ENCODE measurements at places on chromosomes 5 and 9.

- no peak for DNase-seq
These were observed 52.6 kb downstream of the PLAC8L1 start for GRCh38 chr5:146052780-146053179.

GRCh38 chr5:81209869-81210493, 23.1 kb upstream of the CKMT2 start:
- no peak for DNase-seq

DNA sequence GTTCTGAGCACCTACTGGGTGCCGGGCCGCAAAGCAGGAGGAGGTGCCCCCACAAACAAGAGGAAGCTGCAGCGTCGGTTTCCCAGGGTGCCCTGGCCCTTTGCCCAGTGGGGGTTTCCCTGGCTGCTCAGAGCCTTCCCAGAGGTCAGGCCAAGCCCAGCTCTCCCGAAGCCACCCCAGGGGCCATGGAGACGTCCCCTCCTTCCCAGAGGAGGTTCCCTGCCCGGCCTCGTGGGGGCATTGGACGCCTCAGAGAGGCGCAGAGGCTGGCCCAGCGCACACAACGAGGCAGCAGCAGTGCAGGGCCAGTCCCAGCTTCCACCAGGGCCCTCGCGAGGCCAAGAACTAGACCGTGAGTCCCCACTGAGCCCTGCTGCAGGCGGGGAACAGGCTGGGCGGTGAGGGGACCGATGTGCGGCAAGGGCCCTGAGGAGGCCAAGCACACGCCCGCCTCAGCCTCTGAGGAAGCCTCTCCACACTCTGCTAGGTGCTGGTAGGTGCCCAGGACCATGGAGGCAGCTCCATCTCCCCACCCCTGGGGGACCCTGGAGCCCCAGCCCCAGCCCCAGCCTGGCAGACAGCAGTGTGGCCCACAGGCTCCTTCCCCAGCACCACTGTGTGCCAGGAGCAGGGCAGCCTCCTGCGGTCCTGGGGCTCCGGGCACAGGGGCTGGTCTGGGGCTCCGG, 7.0 kb downstream of the DIPK1B start:
- DNase-seq: no peak

DNA sequence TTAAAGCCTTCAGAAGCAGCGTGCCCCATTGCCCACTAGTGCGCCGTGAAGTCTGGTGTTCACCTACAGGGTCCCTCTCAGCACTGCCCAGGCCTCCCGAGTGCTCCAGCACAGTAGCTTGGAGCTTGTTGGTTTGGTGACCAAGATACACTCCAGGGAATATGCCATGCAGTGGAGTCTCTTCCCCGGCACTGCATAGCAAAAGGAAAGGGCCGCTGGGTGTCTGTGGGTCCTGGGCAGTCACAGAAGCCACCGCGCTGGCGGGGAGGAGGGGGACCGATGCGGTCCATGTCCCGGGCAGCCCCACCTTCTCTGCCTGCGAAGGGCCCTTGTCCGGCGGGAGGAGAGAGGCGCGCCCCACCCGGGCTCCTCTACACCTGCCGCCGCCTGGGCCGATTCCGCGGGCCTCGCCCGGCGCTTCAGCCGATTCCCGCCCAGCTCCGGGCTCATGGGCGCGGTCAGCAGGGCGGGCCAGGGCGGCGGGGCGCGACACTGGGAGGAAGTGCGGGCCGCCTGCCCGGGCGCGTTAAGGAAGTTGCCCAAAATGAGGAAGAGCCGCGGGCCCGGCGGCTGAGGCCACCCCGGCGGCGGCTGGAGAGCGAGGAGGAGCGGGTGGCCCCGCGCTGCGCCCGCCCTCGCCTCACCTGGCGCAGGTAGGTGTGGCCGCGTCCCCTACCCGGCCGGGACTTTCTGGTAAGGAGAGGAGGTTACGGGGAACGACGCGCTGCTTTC, at the start of gene SYK:
Gene SYK, plus strand, starts transcription at position 579 of the 732 bp plus-strand sequence. CDS start 42,080 bp downstream, outside the sequence.
- no peak for DNase-seq

DNA sequence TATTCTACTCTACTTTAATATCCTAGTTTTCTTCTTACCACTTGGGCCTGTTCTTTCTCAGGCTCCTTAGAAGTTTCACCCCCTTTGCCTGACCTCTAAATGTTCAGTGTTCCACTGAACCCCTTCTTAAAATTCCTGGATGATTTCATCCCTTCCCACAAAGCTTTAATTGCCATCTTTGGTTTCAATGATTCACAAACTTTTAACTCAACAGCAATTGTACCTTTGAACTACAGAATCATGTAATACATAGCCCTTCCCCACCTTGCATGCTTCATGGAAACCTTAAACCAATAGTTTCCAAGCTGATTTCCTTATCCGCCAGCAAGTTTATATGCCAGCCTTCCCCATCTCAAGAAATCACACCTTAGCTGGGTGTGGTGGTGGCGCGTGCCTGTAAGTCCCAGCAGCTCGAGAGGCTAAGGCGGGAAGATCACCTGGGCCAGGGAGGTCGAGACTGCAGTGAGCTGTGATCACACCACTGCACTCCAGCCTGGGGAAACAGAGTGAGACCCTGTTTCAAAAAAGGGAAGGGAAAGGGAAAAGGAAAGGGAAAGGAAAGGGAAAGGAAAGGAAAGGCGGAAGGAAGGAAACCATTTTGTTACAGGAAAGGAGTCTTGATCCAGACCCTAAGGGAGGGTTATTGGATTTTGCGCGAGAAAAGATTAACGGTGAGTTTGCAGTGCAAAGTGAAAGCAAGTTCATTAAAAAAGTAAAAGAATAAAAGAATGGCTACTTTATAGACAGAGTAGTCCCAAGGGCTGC, 1023.7 kb upstream of the DMAC1 start:
- no peak for DNase-seq

GRCh38 chr5:172579403-172579990, 61.6 kb upstream of the NEURL1B start:
- DNase-seq: no peak

DNA sequence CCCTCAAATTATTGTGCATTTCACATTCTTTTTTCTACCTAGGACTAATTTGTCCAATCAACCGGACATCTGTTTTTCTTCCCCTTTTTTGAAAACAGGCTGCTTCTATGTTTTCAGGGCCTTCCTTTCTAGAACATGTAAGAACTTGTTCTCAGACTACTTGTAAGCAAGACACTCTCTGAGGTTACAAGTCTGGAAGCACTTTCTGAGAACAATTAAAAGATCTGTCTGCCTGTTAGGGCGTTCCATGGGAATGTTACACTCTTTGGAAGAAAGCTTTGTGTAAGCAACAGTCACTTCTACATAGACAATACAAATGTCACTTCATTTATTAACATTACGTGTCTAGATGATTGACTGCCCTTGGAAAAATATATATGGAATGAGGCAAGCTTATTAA, 50.9 kb upstream of the HSPB3 start:
- DNase-seq: no peak

DNA sequence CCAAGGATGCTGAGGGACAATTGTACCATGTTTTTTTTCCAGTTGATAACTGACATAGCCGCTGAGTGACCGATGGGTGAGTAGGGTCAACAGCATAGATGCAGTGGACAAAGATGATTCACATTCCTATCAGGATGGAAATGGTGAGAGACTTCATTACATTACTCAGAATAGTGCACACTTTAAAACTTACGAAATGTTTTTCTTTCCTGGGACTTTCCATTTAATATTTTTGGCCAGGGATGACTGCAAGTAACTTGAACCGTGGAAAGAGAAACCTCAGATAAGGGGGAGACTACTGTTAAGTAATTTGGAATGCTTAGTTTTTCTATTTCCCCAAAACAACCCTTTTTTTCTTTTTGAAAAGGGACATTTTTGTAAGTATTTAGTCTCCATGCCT, 3.0 kb upstream of the TUSC1 start:
- DNase-seq: peak; percentile 87

GRCh38 chr9:112252194-112252593, 77.1 kb upstream of the SUSD1 start:
- DNase-seq: no peak

- DNase-seq: no peak
These were observed 88.7 kb upstream of the ELL2 start for GRCh38 chr5:96050273-96050880.

DNA sequence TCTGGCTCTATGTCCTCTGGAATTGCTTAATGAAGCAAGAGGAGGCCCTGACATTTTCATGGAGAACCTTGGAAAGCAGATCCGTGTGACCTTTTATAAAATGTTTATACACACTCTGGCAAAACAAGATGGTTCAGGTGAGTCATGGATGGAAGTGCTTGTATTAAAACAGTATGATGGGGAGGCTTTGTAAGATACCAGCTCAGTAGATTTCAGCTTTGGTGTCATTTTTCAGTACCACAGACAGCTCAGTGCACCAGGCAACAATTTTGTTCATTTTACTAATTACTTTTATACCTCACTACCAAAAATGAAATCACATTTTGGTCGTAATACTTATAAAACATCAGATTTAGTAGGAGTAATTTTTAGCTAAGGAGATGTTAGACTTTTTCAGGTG, 5.2 kb downstream of the KCNN2 start:
- DNase-seq: peak; percentile 53

GRCh38 chr5:140391312-140391711, 10.3 kb upstream of the ANKHD1 start:
- peak; percentile 90 for DNase-seq

DNA sequence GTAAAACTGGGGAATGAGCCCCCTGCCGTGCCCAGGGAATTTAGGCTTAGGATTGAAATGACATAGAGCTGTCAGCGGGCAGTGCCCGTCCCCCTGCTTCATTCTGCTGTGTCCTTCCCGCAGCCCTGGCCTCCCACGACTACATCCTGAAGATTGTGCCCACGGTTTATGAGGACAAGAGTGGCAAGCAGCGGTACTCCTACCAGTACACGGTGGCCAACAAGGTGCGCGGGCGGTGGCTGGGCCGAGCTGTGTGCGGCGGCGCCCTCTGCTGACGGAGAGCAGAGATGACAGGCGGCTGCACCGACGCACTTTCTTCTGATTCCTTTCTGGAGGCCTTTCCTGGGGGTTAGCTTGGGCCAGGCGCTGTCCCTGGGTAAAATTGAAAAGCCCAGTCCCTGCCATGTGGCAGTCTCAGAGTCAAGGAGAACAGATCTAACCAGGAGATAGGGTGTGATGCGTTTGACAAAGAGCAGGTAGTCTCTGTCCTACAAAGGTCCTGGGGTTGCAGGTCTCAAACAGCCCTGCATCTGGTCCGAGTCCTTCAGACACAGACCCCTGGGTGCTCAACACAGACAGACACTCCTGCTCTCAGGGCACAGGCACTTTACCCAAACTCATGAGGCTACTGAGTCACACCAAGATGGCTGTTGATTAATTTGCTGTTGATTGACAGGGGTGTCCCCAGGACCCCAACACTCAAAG, 26.8 kb upstream of the RPL26L1 start:
- peak; percentile 86 for DNase-seq

DNA sequence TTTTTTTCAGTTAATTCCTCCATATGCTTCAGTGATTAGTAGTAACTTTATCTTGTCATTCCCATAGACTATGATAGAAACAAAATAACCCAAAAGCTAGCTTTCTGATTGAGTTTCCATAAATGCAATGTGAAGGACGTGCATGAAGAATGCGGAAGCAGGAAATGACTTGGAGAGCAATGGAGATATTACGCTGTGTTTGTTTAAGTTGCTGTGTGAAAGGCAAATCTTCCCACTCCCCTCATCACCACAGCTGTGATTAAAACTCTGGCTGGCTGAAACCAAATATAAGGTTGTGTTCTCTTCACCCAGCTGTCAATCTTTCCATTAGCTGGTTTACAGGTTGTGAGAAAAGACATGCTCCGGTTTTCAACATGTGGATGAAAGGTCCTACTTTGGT, 83.9 kb downstream of the NR2F1-AS1 start:
- peak; percentile 15 for DNase-seq

GRCh38 chr5:14600846-14601245, 19.3 kb downstream of the OTULINL start:
- no peak for DNase-seq

GRCh38 chr5:157449011-157449723, 10.8 kb upstream of the NIPAL4 start:
- no peak for DNase-seq

DNA sequence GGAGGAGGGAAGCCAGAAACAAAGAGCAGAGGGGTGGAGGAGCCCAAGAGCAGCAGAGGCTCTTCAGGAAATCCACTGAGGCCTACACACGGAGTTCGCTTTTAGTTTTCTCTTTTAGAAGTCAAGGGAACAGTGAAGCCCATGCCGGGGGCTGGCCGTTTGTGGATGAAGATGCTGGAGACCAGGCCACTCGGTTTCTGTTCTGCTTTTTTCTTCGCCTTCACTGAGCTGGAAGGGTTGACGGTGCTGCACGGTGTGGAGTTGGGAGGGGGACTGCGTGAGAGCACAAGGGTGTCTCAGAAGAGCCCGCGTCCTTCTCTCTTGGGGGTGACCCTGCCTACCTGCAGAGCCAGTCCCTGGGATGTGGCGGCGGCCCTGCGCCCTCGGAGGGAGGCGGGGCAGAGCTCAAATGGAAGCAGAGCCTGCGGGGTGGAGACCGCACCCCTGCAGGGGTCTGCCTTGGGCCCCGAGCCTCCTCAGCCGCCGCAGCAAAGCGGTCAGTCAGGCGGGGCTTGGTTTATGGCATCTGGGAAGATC, 68.5 kb upstream of the CACNA1B start:
- no peak for DNase-seq

GRCh38 chr5:43193181-43193893, 1.3 kb downstream of the NIM1K start:
- DNase-seq: peak; percentile 98

Data from adipocyte (in vitro differentiated cells).